Uterine smooth muscle cell (primary cell): ENCODE measurements at places on chromosomes 4 and X. TPM values are rescaled to one million over a fixed set of nuclear protein-coding genes. Genes with fewer than 3 reads are reported as not detected.

ZNF711 gene
- total RNA-seq, result 0.66 and 0.87 TPM in 2 replicates

MBNL3 gene
- 1.5 and 3.5 TPM in 2 replicates for total RNA-seq

ZMYM3 gene
- 12.0 and 14.0 TPM in 2 replicates for total RNA-seq

ODAPH gene
- not detected in 2 replicates for total RNA-seq

USP17L19 gene
- not detected in 2 replicates for total RNA-seq

AMBN gene
- total RNA-seq, result not detected in 2 replicates

GPM6B gene
- total RNA-seq, result 4.6 and 8.1 TPM in 2 replicates
